Natural killer cell (primary cell): ENCODE measurements at places on chromosomes 16 and 17. TPM values are rescaled to one million over a fixed set of nuclear protein-coding genes. Genes with fewer than 3 reads are reported as not detected.

DNA sequence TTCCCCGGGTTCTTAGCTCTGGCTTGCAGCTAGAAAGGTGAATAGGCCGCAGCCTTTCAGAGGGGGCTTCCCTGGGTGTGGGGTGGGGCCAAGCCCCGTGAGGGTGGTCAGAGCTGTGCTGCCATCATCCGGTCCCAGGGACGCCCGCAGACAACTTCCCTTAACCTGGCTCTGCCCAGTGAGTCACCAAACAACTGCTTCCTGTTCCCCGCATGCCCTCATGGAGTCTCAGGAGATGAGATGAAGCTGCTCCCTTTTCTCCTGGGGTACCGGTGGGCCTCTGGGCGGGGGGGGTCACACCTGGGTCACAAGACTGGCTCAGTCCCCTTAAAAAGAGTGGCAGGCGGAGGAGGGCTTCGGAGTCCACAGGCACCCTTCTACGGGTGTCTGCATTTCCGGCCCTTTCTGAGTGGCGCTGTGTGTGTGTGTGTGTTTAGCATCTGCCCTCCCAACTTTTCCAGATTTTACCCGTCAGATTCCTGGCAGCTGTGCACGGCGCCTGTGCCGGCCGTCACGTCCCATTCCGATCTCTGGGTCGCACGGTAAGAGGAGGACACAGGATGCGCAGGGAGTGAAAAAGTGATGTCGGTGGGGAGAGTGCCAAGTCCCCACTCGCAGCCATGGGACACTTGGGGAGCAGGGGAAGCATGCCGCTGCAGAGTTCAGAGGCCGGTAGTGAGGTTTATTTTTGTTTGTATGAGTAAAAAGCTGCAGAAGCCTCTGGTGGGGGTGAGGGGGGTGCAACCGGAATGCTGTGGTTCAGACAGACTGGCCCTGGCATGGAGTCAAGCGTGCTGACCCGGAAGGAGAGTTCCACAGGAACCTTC lies 16.8 kb downstream of the HIC1 start:
- DNase-seq, result no peak

- no peak for DNase-seq
Observed at GRCh38 chr17:59026176-59026939, 80.3 kb downstream of the TRIM37 start.

DNA sequence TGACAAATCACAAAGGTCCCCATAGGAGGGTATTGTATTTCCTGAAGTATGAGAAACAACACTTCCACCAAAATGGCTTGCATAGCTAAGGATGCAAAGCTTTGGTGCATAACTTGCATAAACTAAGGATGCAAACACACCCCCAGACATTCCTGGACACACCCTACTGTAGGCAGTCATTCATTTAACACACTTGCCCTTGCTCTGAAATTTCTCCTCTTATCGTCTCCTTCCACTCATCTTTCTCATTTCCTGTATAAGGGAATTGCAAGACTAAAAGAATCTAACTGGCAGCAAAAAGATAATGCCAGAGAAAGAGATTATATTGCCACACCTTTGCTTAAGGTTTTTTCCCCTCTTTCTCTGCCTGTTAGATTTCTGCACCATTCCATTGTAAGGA lies 28.3 kb downstream of the CHD9 start:
- no peak for DNase-seq

The MIEF2 gene
- 10.6 TPM for total RNA-seq

GRCh38 chr17:79930062-79930876 lies 91.0 kb upstream of the CBX4 start:
- DNase-seq, result no peak

DNA sequence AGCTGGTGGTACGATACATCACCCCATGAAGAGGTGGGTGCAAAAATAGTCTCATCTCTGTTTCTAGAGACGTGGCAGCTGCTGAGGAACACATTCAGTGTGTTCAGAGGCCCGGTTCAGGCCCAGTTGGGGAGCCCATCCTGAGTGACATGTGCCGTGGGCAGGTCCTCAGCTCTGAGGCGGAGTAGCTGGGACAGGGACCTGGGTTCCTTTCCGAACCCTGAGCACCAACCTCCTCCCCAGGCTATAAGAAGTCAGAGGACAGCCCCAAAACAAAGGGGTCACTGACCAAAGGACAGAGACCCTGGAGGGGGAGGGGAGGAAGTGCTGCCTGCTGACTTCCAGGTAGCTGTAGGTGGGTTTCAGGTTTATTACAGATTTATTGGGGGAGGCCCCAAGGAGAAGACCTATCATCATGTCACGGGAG lies 5.1 kb downstream of the LDHD start:
- no peak for DNase-seq

The WFDC1 gene
- not detected for total RNA-seq
